ENCODE measurements at places on chromosomes 6 and 20. TPM values are rescaled to one million over a fixed set of nuclear protein-coding genes. Genes with fewer than 3 reads are reported as not detected.

- no peak overlapping the region for H3K27ac ChIP-seq
- H3K4me1 ChIP-seq = no peaks in the 10 kb centered on the region
- no peak for DNase-seq
- no peaks in the 10 kb centered on the region for H3K36me3 ChIP-seq
- no peak overlapping the region for H3K4me3 ChIP-seq
Measured at GRCh38 chr6:1761477-1761877, 151.8 kb downstream of the FOXC1 start.

GRCh38 chr6:69370763-69371162, 426.0 kb downstream of the LMBRD1 start:
- no peaks in the 10 kb centered on the region for H3K36me3 ChIP-seq
- no peak overlapping the region for H3K4me3 ChIP-seq
- no peaks in the 10 kb centered on the region for H3K27me3 ChIP-seq
- no peak overlapping the region for H3K27ac ChIP-seq
- H3K4me1 ChIP-seq = no peaks in the 10 kb centered on the region

Gene MOXD1
- 0.58 TPM for total RNA-seq

Gene TCP11
- not detected for total RNA-seq

Gene CDH4
- total RNA-seq = 0.59 TPM

- H3K27me3 ChIP-seq = no peaks in the 10 kb centered on the region
- H3K36me3 ChIP-seq = no peaks in the 10 kb centered on the region
- no peaks in the 10 kb centered on the region for H3K4me1 ChIP-seq
Measured at GRCh38 chr20:16209951-16210361, 363.3 kb downstream of the KIF16B start.

Gene OTOR
- not detected for total RNA-seq

- H3K4me3 ChIP-seq = no peak overlapping the region
- no peak for DNase-seq
- no peaks in the 10 kb centered on the region for H3K4me1 ChIP-seq
- no peak overlapping the region for H3K27ac ChIP-seq
Measured at GRCh38 chr6:162345051-162345511, 382.5 kb downstream of the PRKN start.

DNA sequence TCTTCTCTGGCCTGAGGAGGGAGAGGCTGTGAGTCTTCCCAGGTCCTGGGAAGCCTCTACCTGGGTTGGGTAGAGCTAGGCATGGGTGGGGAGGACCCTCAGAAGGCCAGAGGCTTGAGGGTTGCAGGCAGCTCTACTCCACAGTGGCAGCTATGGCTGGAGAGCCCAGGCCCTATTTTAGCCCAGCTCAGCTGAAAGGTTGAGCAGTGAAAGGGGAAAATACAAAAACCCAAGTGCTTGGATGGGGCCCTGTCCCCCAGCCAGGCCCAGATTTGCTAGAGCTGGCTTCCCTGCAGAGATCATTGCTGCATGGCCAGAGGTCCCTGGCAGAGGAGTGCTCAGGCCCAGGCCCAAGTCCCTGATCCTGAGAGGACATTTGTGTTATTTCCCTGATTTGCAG, 45.7 kb downstream of the SUN5 start:
- H3K36me3 ChIP-seq = no peaks in the 10 kb centered on the region
- DNase-seq = no peak
- no peak overlapping the region for H3K4me3 ChIP-seq
- no peaks in the 10 kb centered on the region for H3K4me1 ChIP-seq
- no peak overlapping the region for H3K27ac ChIP-seq

DNA sequence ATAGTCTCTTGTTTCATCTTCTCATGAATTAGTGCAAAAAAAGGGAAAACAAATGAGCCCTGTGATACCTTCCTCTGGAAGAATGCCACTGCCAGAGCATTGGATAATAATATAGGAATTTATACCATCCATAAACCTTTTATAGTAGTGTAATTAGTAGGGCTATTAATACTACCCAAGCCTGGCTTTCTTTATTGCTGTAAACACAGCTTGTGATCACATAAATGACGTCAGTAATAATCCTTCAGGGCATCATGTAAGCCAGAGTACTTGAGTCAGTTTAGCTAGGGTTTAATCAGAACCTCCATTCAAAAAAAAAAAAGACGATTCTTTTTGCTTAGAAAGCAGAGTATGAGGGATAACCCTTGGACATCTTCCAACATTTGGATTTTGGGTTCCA, 264.8 kb downstream of the SLC35F1 start:
- no peak overlapping the region for H3K4me3 ChIP-seq
- no peak overlapping the region for H3K27ac ChIP-seq
- no peak for DNase-seq

- H3K36me3 ChIP-seq = no peaks in the 10 kb centered on the region
- no peak overlapping the region for H3K27ac ChIP-seq
- no peaks in the 10 kb centered on the region for H3K4me1 ChIP-seq
- no peak for DNase-seq
- H3K4me3 ChIP-seq = no peak overlapping the region
Measured at GRCh38 chr6:163231356-163232014, 183.0 kb upstream of the QKI start.

DNA sequence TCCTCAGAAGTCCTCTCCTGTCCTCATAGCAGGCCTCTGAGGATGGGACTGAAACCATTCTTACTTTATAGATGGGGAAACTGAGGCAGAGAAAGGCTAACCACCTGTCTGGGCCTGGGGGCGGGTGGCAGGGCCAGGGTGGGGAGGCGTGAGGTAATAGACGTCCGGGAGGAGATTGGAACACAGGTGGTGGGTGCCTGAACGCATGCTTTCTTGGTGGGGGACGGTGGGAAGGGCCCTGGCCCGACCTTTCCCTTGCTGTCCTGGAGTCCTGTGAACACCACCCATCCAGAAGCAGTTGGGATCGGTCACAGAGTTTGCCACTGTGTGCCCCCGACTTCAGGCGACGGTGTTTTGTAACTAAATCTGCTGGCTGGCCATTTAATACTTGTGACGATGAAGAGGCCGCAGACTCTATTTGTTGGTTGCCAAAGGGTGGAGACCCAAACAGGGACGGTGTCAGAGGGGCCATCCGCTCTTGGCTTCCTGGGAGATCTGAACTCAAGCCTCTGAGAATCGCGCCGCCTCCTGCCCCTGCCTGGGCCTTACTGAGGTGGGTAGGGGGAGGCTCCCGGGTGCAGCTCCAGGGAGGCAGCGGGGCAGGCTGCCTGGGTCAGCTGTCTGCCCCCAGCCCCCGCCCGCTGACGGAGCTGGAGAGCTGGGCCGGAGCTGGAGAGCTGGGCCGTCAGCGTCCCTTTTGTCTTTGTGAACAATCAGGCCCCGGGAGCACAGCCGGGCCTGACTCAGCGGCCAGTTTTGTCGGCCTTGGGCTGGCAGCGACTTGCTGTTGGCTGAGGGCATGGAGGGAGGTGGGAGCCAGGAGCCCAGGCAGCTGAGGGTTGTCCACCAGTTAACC, 4.1 kb downstream of the RBM38 start:
- no peaks in the 10 kb centered on the region for H3K27me3 ChIP-seq
- H3K27ac ChIP-seq = peak overlapping the region; percentile 92
- no peaks in the 10 kb centered on the region for H3K36me3 ChIP-seq
- peak overlapping the region; percentile 77 for H3K4me3 ChIP-seq
- peak; percentile 95 for DNase-seq
- peaks cover 69% of the 10 kb centered on the region for H3K4me1 ChIP-seq

Gene WFDC5
- total RNA-seq = not detected

- no peaks in the 10 kb centered on the region for H3K36me3 ChIP-seq
- H3K27ac ChIP-seq = no peak overlapping the region
- DNase-seq = no peak
- H3K4me3 ChIP-seq = no peak overlapping the region
- H3K27me3 ChIP-seq = no peaks in the 10 kb centered on the region
Measured at GRCh38 chr20:24672886-24673677, 203.7 kb downstream of the SYNDIG1 start.

- no peak overlapping the region for H3K4me3 ChIP-seq
- H3K4me1 ChIP-seq = no peaks in the 10 kb centered on the region
- H3K27ac ChIP-seq = no peak overlapping the region
- DNase-seq = no peak
- peaks cover 98% of the 10 kb centered on the region for H3K36me3 ChIP-seq
- H3K27me3 ChIP-seq = no peaks in the 10 kb centered on the region
Measured at GRCh38 chr20:49951151-49951550, 15.0 kb downstream of the RNF114 start.

Gene PKIB
- total RNA-seq = 1.1 TPM

Gene PHF3
- 37.6 TPM for total RNA-seq

Gene ENPP4
- 22.1 TPM for total RNA-seq

Gene PPP1R3G
- total RNA-seq = 0.25 TPM

GRCh38 chr6:100490065-100490464, 25.3 kb upstream of the SIM1 start:
- H3K4me1 ChIP-seq = no peaks in the 10 kb centered on the region
- H3K36me3 ChIP-seq = no peaks in the 10 kb centered on the region
- no peak for DNase-seq
- H3K27ac ChIP-seq = no peak overlapping the region
- H3K27me3 ChIP-seq = no peaks in the 10 kb centered on the region

- no peak for DNase-seq
- no peaks in the 10 kb centered on the region for H3K27me3 ChIP-seq
- H3K36me3 ChIP-seq = no peaks in the 10 kb centered on the region
- H3K27ac ChIP-seq = no peak overlapping the region
- peaks cover 13% of the 10 kb centered on the region for H3K4me1 ChIP-seq
Measured at GRCh38 chr6:143227675-143228074, 167.0 kb downstream of the AIG1 start.

Gene LAMA5
- 27.2 TPM for total RNA-seq

DNA sequence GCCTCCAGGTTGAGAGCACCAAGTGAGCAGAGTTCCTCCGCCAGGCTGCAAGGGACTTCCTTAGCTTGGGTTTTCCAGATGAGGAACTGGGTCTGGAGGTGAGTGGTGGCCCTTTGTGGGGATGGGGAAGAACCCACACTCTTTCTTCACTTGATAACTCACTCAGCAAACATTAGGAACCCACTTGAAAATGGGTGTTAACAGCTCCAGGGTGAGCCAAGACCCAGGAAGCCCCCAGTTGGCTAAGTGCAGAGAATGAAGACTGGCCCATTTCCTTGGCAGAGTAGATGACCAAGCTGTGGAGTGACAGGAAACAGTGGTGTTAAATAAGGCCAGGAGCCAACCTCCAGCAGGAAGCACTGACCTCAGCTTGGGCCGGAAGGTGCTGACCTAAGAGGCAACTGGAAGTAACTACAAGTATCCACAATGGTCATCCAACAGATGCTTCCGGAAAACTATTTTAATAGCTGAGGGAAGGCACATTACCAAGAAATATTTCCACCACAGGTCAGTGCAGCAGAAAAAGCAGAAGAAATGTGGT, 22.7 kb downstream of the MRPL14 start:
- H3K4me3 ChIP-seq = peak overlapping the region; percentile 1
- H3K36me3 ChIP-seq = peaks cover 5% of the 10 kb centered on the region
- H3K27me3 ChIP-seq = no peaks in the 10 kb centered on the region
- peaks cover 57% of the 10 kb centered on the region for H3K4me1 ChIP-seq
- peak; percentile 55 for DNase-seq

Gene MYCT1
- 13.7 TPM for total RNA-seq

- no peak overlapping the region for H3K4me3 ChIP-seq
- no peaks in the 10 kb centered on the region for H3K36me3 ChIP-seq
- H3K27ac ChIP-seq = no peak overlapping the region
- no peak for DNase-seq
- H3K27me3 ChIP-seq = no peaks in the 10 kb centered on the region
- no peaks in the 10 kb centered on the region for H3K4me1 ChIP-seq
Measured at GRCh38 chr20:39253051-39253755, 291.1 kb downstream of the DHX35 start.

DNA sequence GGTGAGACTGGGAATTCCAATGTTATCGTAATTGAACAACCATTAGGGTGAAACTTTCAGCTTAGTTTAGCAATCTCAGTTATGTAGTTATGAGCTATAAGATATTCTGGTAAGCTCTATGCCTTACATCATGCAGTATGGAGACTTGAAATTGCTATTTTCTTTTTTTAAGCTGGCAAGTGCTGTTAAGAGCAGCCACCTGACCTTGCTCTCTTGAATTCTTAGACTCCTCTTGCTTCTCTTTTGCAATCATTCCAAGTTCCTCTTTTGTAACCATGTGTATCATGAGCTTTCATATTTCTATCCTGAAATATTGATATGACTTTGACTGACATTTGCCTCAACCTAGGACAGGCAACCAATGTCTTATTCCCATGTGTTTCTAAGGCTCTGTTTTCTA, 446.3 kb upstream of the SLC35B3 start:
- H3K4me3 ChIP-seq = no peak overlapping the region
- no peaks in the 10 kb centered on the region for H3K36me3 ChIP-seq
- no peaks in the 10 kb centered on the region for H3K4me1 ChIP-seq
- H3K27me3 ChIP-seq = no peaks in the 10 kb centered on the region

GRCh38 chr20:12252793-12253192, 335.1 kb downstream of the BTBD3 start:
- H3K36me3 ChIP-seq = no peaks in the 10 kb centered on the region
- no peak for DNase-seq
- H3K4me3 ChIP-seq = no peak overlapping the region
- no peak overlapping the region for H3K27ac ChIP-seq
- H3K27me3 ChIP-seq = no peaks in the 10 kb centered on the region

Gene RBPJL
- 0.22 TPM for total RNA-seq

DNA sequence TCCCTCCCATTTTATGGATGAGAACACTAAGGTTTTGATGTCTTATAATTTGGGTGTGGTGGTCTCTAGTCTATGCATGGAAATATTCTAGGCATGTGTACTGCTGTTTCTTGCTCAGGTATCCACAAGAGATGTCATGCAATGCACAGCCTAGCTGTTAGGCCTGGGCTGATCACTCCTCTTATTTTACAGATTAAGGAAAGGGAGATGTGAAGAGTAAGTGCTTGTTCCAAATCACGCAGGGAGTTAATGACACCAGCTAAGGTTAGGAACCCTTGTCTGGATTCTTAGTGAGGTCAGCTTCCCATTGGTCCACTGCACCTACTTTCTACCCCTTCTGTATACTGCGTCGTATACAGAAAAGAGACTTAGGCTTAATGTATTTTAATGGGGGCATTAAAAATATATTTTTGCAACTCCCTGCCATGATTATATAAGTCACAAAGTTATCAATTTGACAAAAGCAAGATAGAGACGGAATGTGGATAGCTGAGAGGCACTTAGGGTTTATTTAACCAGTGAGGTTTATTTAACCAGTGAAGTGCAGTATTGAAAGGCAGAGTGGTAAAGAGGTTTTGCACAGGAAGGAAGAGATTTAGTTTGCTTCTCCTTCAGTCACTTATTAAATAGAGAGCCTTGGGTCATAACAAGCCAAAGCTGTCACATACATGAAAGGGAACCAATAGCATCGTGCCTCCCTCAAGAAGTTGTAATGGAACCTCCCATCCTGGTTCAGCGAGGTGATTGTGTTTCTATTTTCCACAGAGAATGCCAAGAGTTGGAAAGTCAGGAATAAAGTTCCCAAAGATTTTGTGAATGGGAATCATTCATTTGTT, 95.0 kb upstream of the FAM184A start:
- H3K4me3 ChIP-seq = no peak overlapping the region
- H3K36me3 ChIP-seq = no peaks in the 10 kb centered on the region
- no peaks in the 10 kb centered on the region for H3K27me3 ChIP-seq
- no peak overlapping the region for H3K27ac ChIP-seq
- no peaks in the 10 kb centered on the region for H3K4me1 ChIP-seq

GRCh38 chr6:29675561-29675960, 5.4 kb downstream of the ZFP57 start:
- no peak overlapping the region for H3K27ac ChIP-seq
- H3K4me3 ChIP-seq = no peak overlapping the region
- no peaks in the 10 kb centered on the region for H3K27me3 ChIP-seq
- no peak for DNase-seq
- H3K36me3 ChIP-seq = no peaks in the 10 kb centered on the region
